ENCODE measurements at places on chromosomes 2 and 18.

GRCh38 chr2:57885742-57886141, 160.9 kb upstream of the VRK2 start:
- DNase-seq, result no peak

GRCh38 chr2:215728504-215729065, 284.8 kb downstream of the MREG start:
- DNase-seq, result no peak

DNA sequence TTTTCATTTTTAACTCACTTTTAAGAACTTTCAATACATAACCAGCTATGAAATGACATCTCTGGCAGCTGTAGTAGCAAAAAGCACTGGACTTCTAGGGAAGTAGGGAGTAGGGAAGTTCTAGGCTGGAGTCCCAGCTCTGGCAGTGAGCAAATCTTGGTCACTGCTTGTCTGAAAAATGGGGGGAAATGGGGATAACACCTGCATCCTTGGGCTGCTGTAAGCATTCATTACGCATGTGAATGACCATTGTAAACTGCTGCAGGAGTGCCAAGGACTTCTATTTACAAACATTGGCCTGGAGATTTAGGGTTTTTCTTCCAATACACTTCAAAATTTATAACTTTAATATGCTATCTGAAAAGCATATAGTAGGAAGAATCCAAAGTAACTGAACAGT, 972 bp upstream of the MPP4 start:
- DNase-seq, result no peak

- DNase-seq, result no peak
These were observed 199.3 kb upstream of the EPAS1 start for GRCh38 chr2:46097714-46098480.

DNA sequence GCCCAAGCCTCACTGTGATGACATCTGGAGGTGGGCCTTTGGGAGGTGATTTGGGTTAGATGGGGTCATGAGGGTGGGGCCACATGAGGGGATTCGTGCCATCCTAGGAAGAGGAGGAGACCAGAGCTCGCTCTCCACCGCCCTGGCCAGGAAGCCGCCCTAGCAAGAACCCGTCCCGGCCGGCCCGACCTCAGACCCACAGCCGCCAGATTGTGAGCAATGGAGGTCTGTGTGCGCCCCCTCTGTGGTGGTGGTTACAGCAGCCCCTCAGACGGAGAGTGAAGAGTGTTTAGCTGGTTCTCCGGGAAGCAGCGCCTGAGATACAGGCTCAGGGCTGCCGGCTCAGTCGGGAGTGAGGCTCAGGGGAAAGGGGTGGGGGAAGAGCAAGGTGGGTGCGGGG, 83.3 kb downstream of the RTP5 start:
- DNase-seq, result no peak

GRCh38 chr18:11050966-11051365, 98.4 kb downstream of the PIEZO2 start:
- no peak for DNase-seq

DNA sequence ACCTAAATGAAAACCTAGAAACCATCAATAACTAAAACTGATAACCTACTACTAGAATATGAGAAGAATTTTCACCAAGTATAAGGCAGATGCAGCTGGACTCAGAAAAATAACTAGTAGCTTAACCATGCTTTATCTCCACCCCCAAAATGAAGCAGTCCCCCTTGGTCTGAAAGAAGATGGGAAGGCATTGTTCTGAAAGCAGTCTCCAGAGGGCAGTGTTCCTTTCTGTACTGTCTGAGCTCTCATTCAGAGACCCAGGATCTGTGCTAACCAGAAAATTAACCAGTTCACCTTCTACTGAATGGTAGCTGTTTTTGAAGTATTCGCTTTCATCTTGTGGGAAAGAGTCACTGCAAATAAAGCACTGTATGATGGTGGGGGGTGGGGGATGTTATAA, 273.0 kb downstream of the PDE11A start:
- no peak for DNase-seq

DNA sequence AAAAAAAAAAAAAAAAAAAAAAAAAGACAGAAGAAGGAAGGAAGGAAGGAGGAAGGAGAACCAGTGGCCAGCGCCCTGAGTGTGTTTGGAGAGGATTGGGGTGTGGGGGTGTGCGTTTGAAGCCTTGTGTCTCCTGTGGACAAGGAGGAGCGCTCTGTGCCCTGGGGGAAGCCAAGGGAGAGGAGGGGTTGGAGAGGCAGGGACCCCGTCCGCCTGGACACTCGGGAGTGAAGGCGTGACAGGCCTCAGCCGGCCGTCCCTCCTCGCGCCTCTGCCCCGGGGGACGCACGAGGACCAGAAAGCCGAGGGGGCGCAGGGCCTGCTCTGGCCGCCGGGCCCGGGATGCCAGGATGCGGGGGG, 44.9 kb downstream of the SERTAD2 start:
- no peak for DNase-seq

DNA sequence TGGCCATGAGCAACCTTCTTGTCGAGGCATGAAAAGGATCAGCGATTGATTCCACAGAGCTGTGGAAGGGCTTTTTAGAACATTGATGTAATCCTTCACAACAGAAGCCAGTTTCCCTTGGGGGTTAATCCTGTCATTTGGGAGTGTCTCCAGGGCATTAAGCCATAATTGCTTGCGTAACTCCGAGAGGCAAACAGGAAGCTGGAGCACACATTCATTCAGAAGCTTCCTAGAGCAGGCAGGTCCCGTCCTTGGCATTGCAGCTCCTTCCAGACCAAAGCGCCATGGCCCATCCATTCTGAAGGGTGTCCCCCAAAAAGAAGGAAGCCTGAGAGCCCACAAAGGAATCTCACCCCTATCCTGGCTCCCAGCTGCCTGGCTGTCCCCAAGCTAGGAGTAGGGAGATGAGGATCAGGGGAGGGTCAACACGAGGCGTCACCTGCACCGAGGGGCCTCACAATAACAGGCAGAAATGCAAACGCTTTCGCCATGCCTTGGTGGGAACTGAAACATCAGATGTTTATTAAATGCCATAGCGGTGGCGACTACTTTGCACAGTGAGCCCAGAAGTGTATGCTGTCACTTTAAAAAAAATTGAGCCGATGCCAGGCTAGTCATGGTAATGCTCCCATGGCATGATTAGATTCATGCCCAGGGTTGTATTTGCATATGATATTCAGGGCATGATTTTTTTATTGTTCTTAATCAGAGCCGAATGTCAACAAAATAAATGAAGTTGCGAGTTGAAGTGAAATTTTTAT, 339.4 kb downstream of the BCL11A start:
- peak; percentile 58 for DNase-seq

- no peak for DNase-seq
These were observed 10.6 kb upstream of the POMC start for GRCh38 chr2:25178976-25179375.

GRCh38 chr18:35862119-35862640, 110.3 kb upstream of the RMP24 start:
- DNase-seq, result no peak

- no peak for DNase-seq
These were observed 170.6 kb upstream of the SPHKAP start for GRCh38 chr2:228352048-228352447.

- DNase-seq, result no peak
These were observed 89.7 kb upstream of the RNF152 start for GRCh38 chr18:61982475-61982874.

DNA sequence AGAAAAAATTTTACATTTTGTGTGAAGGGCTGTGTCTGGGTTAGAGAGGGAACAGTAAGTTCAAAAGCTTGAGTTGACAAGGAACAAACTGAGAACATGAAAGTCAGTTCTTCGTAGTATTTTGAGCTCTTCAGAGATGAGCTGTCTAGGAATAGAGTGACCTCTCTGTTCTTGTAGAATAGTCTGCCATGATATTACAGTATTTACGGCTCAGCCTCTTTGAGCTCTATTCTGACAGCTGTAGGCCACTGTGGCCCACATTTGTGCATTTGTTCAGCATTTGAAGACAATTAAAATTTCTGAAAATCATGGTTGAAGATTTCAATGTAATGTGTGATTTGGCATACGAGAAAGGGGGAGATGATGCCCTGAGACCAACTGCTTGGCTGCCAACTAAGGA, 172.8 kb downstream of the MGAT5 start:
- DNase-seq, result no peak

DNA sequence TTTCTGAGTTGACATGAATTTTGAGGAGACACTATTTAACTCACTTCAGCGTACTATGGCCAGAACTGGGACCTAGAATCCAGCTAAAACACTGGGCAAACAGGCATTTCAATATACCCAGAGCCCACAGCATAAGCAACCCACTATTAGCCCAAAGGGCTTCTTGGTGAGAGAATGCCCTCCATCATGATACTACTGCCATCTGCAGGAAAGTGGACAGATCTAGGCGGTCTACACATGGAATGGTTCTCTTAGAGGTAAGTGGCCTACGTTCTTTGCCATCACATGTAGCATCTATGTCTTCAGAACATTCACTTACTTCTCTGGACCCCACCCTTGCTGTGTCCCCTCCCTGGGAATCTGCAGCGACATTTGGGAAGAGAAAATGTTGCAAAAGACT, 181.3 kb upstream of the LINC00305 start:
- DNase-seq, result no peak

DNA sequence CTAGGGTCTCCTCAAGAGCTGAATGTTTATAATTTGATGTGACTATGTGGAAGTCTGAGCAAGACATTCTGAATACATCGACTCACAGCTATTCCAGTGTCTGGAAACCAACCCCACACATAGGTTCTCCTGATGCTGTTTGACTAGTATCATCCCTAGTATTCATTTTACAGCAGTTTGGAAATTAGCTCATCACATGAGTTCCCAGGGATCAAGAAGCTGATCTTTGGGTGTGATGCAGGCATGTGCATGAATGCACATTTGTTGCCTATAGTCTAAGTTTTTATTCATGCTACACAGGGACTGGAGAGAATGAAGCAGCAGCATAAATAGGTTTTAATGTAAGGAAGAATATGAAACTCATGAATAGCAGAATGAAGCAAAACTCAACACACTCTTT, 284.3 kb upstream of the SPRED2 start:
- DNase-seq, result no peak

GRCh38 chr2:205849136-205849535, 166.8 kb downstream of the NRP2 start:
- DNase-seq, result no peak

GRCh38 chr2:129812071-129812470, 167.4 kb upstream of the RAB6C start:
- DNase-seq, result no peak

DNA sequence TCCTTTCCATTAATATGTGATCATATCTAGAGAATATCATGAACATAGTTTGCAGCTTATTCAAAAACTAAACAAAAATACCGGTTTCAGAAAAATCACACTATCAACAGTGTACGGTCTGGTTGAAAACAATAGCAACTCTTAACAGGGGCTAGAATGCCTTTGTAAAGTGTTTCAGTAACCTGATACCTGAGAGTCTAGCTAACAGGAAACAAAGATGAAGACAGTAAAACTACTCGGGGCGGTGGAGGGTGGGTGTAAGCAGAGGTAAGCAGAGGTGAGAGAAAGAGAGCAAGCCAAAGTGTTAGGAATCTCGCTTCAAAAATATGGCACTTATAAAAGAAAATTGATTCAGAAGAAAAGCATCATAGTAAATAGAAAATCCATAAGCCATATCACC, 109.0 kb upstream of the RGPD4 start:
- peak; percentile 8 for DNase-seq

- DNase-seq, result no peak
These were observed 56.0 kb downstream of the SERPINB7 start for GRCh38 chr18:63831080-63831788.

DNA sequence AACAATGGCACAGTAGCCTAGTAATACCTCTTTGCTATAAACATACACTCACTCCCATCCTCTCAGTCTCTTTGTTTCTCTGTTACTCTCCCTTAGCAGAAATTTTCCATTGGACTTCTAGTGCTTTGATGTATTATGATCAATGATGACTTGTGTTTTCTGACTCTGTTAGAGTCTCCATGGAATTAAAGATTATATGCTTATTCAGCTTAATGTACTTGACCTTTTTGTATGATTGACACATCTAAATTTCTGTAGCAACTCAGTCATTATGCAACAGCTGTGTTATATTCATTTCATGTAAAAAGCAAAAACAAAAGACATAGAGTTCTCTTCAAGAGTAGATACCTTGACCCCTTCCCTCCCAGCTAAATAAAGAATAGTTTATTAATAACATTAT, 173.8 kb downstream of the SLC4A10 start:
- DNase-seq, result no peak

DNA sequence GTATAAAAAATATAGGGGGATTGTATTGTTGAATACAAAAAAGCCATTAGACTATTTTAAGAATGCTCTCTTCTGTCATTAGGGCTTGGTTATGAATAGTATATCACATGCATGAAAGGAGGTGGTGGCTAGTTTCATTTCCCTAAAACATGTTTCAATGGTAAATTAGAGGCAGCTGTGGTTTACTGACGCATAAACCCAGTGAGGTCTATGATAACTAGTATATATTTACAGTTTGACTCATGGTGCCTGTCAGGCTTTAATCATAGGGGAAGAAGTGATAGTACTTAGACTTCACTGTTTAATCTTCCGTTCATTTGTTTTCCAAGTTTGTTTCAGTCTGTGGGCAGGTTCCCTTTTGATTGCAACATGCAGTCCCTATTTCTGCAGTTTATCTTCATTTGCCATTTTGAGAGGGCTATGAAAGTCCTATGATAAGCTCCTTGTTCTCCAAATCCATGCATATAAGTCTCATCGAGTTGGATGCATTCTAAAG, 55.1 kb upstream of the MAP4K3 start:
- DNase-seq, result peak; percentile 57

DNA sequence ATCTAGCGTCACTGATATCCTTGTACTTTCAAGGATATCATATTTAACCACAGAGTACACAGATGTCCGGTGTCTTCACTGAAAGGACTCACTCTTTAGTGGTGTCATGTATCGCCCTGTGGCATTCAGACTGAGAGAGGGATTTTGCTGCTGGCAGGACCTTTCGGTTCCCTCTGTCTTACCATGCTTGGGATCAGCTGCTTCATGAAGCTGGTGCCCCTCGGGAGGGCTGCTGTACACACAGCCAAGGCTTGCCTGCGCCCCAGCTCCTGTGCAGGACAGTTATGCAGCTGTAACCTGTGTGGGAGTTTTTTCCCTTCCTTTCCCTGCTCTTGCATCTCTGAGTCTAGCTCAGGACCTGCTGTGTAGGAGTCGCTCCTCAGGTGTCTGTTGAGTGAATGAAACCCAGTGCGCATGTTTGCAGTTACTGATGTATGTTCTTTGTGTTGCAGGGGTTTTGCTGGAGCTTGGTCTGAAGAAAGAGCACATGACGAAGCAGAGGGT, 64.4 kb downstream of the GREB1 start:
- peak; percentile 33 for DNase-seq

DNA sequence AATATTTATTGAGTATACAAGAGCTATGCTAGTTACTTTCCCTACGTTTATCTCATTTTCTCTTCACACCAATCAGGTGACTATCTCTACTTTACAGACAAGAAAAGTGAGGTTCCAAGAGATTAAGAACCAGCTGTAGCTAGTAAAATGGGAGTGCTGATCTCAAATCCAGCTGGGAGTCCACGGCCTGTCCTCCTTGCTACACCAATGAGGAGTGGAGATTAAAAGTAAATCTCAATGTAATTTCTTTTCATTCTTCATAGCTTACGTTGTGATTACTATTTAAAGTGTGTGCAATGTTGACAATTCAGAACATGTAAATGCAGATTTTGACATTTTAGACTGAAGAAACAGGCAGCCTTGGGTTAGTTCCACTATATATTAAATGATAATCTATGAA, 53.9 kb upstream of the NRP2 start:
- DNase-seq, result no peak

- DNase-seq, result no peak
These were observed 40.7 kb upstream of the CABLES1 start for GRCh38 chr18:23094411-23095190.
